SW480 (cell line): ENCODE measurements at places on chromosomes 2 and 18.

- no peak for DNase-seq
Measured at GRCh38 chr18:26757263-26758019, 108.1 kb downstream of the AQP4 start.

GRCh38 chr2:169275696-169276444 is 86.5 kb downstream of the LRP2 start:
- peak; percentile 28 for DNase-seq

- DNase-seq = no peak
Measured at GRCh38 chr18:76354348-76354747, 140.7 kb downstream of the ZNF516 start.

GRCh38 chr2:224369028-224369632 is 32.8 kb downstream of the FAM124B start:
- DNase-seq = peak; percentile 21

GRCh38 chr2:162067596-162067995 is 6.4 kb downstream of the DPP4 start:
- peak; percentile 42 for DNase-seq

DNA sequence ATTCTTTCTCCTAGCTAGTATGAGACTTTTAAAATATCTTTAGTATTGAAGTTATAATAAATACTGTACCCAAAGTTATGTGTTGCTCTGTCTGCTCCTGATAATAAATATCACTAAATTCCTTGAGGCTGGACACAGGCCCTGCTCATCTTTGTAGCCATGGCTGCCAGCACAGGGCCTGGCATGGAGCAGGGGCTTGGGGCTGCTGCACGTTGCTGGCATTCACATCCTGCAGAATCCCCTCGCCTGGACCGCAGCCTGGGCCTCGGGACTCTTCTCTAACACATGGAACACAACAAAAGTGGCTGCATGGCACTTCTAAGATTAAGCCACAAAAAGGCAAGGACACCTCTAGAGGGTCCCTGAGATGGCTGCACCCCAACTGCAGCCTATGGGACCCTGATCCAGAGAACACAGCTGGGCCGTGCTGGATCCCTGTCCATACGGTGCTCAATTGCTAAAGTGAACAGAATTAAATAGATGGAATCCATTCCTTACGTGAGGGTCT is 477.5 kb upstream of the MYT1L start:
- DNase-seq = no peak

- DNase-seq = no peak
Measured at GRCh38 chr2:231502596-231502995, 27.6 kb downstream of the NMUR1 start.

DNA sequence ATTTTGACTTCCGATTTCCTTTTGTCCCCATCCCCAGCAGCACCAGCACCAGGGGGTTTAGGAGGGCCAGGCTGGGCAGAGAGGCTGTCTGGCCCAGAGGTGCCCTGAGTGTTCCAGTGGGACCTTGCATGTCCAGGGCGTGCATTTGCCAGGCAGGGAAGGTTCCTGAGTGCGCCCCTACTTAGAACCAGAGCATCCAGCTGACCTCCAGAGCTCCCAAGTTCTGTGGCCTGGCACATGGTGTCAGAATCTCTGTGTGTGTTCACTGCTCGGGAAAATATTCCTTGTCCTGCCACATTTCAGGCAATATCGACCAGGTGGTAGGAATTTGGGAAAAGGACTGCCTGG is 5.5 kb downstream of the SIX3 start:
- DNase-seq = no peak

DNA sequence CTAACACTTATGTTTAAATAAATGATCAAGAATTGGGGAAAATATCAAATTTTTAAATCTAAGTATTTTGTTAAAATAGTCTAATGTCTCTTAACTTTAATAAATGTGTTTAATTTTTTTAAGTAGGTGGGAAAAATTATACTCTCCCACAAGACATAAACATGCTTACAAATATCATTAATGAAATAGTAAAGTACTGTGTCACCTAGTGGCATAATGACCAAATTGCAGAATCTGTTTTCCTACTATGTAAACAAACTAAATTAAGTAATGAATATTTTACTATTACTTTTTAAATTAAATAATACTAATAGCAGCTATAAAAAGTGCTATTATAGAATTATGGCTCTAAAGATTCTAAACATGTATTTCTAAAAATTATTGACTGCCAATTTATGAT is 52.0 kb upstream of the CHAC2 start:
- peak; percentile 15 for DNase-seq

- no peak for DNase-seq
Measured at GRCh38 chr18:23336101-23336500, 117.0 kb upstream of the RIOK3 start.

DNA sequence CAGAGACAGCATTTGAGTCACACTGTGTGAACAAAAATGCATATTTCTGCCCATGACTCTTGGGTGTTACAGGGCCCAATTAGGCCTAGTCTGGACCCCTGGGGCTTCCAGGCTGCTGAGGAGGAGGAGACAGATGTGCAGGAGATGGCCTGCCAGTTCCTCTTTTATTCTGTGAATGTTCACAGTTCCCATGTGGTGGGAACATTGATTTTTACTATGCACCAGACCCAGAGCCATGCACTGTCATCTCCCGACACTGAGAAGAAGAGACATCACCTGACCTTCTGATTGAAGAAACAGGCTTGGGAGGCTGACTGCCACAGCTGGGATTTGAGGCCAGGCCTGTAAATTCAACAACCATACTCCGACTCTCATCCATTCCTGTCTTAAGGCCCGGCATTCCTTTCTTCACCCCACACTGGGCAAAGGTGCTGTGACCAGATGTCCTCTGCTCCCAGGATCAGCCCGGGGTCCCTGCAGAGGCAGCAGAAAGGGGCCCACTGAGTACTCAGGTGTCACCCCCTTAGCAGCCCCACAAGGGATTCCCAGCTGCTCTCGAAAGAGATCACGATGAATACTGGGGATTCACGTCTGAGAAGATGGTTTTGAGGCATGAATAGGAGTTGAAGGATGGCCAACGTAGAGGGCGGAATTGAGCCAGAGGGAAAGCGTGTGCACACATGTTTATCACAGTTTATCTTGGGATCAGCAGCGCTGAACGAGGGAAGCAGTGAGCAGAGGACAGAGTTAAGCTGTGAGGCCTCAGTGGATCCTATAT is 3.6 kb upstream of the TFCP2L1 start:
- no peak for DNase-seq

GRCh38 chr2:142234741-142235140 is 103.9 kb upstream of the LRP1B start:
- DNase-seq = no peak

GRCh38 chr2:129794116-129794515 is 185.3 kb upstream of the RAB6C start:
- no peak for DNase-seq

DNA sequence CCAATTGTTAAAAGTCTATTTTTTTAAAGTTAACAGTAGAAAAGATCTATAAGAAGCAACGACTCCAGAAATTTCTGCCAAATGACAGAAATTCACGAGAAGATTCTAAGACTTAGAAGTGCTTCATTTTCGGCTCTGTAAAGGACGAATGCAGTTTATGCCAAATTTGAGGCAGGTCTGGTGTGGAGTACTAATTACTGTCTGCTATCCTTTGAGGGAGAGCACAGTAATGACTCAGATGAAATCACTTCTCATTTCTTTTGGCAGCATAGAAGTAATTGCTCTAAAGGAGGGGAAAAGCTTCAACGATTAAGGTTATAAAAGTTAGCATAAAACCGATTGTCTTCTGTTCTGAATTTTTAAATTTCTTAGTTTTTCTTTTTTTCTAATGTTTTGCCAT is 11.4 kb downstream of the G6PC2 start:
- no peak for DNase-seq

GRCh38 chr18:79465392-79465991 is 69.8 kb downstream of the NFATC1 start:
- DNase-seq = no peak

- no peak for DNase-seq
Measured at GRCh38 chr2:204891739-204892138, 346.5 kb downstream of the PARD3B start.

DNA sequence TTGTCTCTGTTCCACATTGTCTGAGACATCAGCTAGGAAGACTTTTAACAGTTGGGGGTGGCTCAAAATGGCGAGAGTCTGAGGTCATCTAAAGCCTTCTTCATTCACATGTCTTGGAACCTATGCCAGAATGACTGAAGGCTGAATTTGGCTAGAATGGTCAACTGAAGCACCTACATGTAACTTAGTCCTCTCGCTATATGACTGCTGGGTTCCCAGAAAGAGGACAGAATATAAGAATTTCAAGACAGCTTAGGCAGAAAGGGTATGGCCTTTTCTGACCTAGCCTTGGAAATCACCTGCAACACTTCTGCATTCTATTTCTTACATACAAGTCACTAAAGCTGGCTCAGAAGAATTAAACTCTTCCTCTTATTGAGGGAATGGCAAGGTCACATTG is 75.6 kb upstream of the OTX1 start:
- no peak for DNase-seq

GRCh38 chr2:184735611-184736010 is 137.3 kb downstream of the ZNF804A start:
- DNase-seq = no peak

GRCh38 chr18:2171840-2172625 is 399.3 kb downstream of the METTL4 start:
- no peak for DNase-seq

DNA sequence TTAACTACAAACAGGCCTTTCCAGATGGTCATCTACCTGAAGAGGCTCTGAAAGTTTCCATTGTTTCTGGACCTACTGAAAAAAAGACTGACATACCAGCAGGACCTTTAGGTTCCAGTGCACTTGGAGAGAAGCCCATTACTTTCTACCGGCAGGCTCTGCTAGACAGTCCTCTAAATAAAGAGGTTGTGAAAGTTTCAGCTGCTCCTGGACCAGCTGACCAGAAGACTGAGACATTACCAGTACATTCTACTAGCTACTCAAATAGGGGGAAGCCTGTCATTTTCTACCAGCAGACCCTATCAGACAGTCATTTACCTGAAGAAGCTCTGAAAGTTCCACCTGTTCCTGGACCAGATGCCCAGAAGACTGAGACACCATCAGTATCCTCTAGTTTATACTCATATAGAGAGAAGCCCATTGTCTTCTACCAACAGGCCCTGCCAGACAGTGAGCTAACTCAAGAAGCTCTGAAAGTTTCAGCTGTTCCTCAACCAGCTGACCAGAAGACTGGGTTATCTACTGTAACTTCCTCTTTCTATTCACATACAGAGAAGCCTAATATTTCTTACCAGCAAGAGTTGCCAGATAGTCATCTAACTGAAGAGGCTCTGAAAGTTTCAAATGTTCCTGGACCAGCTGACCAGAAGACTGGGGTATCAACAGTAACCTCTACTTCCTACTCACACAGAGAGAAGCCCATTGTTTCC is 65.8 kb downstream of the ALMS1 start:
- DNase-seq = no peak

DNA sequence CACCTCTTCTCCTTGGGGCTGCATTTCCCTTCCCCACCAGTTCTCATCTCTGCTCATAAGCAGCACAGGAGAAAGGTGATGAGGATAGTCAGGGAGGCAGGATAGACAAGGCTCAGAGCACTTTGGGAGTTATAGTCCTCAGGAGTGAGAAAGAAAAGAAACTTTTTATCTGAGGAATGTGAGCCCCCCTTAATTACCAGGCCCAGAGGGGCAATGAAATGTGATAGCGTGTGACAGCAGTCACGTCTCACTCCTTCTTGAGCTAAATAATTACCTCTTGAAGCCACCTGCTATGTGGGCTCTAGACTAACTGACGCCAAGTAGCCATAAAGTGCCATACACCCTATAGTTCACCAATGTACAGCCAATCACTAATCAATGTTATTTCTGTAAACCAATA is 105.8 kb downstream of the SPP2 start:
- no peak for DNase-seq

DNA sequence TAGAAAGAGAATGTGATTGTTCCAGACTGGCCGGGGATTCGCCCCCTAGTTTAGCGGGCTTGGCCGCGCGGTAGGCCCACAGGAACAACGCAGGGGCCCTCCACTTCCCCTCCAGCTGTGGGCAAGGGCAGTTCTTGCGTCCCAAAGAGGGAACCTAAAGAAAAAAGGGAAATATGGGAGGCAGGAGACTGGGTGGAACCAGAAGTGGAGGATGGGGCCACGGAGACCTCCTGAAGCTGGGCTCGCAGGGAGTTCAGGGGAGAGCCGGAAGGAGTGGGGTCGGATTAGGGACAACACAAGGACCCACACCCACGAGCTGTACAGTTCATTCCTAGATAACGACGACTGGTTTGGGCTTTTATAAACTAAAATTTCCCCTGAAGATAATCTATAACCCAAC is 18.2 kb downstream of the GNLY start:
- DNase-seq = no peak

DNA sequence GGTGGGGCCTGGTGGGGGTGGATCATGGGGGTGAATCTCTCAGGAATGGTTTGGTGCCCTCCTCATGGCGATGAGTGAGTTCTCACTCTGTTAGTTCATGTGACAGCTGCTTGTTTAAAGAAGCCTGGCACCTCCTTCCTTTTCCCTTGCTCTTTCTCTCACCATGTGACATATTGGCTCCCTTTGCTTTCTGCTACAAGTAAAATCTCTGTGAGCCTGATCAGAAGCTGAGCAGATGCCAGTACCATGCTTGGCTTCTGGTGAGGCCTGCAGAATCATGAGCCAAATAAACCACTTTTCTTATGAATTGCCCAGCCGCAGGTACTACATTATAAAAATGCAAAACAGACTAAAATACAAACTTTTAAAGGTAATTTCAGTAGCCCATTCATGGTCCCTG is 73.4 kb upstream of the TEX51 start:
- no peak for DNase-seq

- no peak for DNase-seq
Measured at GRCh38 chr2:30178618-30179434, 32.0 kb downstream of the YPEL5 start.

DNA sequence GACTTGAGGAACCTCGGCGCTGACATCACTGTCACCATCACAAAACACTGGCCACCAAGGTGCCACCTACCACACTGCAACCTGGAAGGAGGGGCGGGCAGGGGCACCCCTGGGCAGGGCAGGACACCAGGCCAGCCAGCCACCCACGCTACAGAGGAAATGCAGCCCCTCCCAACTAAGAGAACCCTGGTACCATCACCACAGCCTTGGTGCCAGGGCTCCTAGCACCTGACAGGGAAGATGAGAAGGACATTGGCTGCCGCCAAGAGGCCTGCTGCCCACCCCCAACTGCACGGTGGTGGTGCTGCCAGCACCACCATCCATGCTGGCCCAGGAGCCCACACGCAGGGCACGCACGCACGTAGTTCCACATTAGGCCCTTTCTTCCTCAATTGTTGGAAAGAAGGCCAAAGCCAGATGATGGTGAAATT is 88.7 kb downstream of the HDAC4 start:
- no peak for DNase-seq

- DNase-seq = no peak
Measured at GRCh38 chr2:165567273-165567672, 97.8 kb downstream of the CSRNP3 start.

GRCh38 chr2:207491086-207491485 is 38.7 kb upstream of the CREB1 start:
- DNase-seq = no peak
